HCEC 1CT (cell line): ENCODE measurements at places on chromosomes 2 and 18.

GRCh38 chr2:68357605-68358337, 7.3 kb upstream of the PLEK start:
- DNase-seq, result peak; percentile 68

GRCh38 chr18:44507729-44508325, 172.9 kb upstream of the SETBP1 start:
- DNase-seq, result no peak

DNA sequence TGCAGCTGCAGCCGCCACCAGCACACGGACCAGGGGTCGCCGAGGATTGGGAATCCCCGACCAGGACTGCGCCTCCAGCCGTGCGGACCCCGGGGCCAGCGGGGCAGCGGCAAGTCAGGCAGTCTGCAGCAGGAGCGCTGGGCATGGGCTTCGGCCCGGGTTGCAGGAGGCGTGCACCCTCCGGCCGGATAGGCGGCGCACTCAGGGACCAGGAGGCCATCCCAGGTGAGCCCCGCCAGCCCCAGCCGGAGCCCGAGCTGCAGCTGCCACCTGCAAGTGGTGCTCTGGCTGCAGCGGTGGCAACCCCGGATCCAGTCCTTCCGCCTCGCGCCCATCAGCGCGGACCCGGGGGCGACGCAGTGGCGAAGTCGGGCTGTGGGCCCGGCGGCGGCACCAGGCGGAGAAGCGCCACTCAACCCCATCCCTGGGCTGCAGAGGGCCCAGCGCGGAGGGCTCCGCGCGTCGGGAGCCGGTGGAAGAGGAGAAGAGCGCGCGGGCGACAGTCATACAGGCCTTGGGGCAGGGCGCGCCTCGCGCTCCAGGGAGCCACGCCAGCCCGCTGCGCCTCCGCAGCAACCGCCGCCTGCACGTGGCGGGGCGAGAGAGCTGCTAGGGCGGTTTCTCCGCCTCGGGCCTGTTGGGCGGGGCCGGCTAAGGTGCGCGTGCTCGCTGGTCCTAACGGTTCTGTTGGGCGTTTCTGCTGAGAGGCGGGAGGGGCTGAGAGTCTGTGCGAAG, 73.8 kb downstream of the RPIA start:
- no peak for DNase-seq

DNA sequence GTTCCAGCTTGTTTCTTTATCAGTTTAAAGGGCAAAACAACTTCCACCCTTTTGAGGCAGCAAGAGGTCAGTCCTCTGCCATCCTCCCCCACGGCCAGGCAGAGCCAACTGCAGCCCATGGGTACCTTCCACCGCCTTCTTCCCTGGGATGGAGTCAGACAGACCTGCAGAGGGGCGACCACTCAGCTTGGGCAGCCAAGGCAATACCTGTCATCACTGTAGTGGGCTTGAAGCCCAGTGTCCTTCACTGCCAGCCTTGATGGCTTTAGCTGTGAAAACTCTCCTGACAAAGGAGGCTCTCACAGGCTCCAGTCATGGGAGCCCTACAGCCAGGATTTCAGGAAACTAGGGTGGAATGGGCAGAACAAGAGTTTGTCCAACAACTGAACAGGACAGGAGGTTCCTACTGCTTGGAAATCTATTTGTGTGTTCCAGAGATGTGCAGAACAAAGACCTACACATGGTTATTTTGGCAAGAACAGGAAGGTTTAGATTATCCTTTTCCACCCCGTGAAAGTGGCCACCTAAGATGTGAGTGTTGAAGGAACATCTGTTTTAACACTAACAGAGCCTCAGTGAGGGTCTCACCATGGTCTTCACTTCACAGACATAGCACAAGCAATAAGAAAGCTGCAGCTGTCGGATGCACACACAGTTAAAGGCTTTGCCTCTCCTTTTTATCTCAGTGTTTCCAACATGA, 93.9 kb upstream of the RMDN2 start:
- no peak for DNase-seq

- DNase-seq, result no peak
Measured at GRCh38 chr2:204110338-204110741, 173.8 kb downstream of the ICOS start.

- peak; percentile 60 for DNase-seq
Measured at GRCh38 chr2:217085543-217085942, 225.7 kb upstream of the TNP1 start.

GRCh38 chr2:74887960-74888700, 54.2 kb downstream of the HK2 start:
- DNase-seq, result peak; percentile 57

DNA sequence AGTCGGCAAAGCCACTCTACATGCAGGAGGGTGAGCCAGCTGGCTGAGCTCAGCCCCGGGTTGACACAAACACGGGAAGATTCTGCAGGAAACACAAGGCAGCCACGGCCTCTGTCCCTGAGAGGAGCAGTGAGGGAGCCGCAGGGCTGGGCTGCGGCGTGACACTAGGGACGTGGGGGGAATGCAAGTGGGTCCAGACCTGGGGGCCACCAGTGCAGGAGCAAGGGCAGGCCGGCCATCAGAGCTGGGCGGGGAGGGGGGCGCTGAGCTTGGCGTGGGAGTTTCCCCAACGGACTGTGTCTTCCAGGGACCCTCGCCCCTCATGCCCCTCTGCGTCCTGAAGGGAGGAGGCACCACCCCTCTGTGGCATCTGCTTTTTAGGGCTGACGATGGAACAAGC, 12.0 kb upstream of the C1QL2 start:
- no peak for DNase-seq

DNA sequence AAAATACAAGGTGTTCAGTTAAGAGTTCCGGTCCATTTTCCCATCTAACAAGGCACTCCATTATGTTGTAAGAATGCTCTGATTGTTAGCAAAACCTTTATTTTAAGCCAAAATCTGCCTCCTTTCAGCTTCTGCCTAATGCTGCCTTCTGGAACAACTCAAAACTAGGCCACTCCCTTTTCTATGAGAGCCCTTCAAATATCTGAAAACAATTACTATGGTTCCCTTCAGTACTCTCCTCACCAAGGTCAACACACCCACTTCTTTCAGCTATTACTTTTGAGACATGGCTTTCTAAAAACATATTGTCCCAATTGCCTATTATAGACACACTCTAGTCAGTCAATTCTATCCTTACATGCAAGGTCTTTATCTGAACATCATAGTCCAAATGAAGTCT, 429.4 kb downstream of the ERBB4 start:
- no peak for DNase-seq

GRCh38 chr2:38301969-38302702, 74.9 kb downstream of the ATL2 start:
- DNase-seq, result no peak

DNA sequence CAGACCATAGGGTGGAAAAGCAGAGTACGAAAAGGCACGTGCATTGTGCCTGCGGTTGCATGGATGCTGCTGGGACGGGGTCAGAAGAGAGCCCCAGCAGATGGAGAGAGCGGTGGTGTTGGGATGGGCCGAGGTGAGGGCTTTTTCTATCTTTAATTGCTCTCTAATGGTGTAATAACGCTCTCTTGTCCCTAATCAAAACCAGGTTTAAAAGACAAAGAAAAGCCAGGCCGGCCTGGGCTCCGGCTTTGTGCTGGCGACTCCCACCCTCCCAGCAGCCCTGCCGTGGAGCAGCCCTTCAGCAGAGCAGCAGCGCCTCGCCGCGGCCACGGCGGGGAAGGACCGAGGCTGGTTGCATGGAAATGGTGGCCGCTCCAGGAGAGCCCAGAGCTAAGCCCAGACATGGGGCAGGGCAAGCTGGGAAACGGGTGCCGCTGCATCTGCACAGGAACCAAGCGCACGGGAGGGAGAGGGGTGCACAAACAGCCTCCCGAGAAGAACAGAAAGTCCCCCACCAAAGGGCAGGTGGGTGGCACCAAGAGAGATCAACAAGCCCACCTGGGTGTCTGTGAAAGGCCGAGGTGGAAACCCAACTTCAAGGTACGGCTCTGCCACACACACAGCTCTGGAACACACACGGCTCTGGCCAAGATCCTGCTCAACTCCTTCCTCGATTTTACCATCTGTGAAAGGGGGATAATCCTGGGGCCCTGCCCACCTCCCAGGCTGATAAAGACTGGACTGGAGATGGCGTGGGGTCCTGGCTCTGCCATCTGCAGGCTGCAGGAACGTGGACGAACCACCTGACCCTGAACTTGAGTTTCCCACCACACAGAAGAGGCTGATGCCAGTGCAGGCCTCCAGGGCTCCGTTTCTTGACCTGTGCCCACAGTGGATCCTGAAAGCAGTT, 15.0 kb downstream of the HS1BP3 start:
- DNase-seq, result peak; percentile 67

GRCh38 chr2:154670083-154670482, 28.4 kb upstream of the KCNJ3 start:
- DNase-seq, result no peak

GRCh38 chr2:240393831-240394410, 41.5 kb upstream of the GPC1 start:
- peak; percentile 38 for DNase-seq

DNA sequence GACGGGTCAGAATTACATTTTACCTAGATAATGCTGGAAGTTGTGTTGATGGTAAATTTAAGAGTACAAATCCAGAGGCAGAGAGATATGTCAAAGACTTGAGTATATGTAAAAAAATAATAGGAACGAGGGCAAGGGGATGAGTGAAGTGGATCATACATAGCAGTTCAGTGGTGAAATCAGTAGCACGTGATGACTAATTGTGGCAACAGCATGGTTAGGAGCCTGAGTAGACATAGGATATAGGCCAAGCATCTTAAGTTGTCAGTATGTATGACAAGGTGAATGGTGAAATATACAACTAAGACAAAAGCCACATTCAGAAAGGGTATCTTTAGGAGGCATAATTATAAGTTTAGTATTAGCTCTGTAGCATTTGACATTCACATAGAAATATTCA, 826.5 kb upstream of the PIK3C3 start:
- DNase-seq, result no peak

- no peak for DNase-seq
Measured at GRCh38 chr2:150889141-150889540, 372.5 kb downstream of the RBM43 start.

DNA sequence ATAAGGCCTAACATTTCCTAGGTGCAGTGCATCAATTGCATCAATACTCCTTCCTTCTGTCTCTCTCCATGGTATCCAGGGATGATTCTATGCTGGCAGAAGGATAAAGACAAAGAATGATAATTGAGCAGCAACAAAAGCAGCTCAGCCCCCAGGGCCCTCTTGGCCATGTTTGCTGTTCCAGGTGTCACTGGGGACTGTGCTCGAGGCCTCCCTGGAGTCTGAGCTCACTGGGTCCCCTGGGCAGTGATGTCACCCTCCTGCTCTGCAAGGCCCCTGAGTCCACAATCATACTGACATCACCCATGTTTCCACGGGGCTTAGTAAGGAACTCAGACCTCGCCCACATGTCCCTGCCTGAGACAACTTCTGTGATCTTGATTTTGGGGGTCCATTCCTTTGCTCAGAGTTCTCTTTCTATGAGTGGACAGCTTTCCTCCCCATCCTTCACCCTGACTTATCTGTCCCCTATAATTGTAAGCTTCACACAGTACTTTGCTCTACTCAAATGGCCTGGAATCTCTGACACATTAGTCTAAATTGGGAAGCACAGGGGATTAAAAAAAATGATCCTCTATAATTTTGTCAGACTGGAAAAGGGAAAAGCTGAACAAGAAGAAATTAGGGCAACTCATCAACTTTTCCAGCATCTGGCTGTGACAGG, 15.8 kb upstream of the EXOC6B start:
- DNase-seq, result no peak

DNA sequence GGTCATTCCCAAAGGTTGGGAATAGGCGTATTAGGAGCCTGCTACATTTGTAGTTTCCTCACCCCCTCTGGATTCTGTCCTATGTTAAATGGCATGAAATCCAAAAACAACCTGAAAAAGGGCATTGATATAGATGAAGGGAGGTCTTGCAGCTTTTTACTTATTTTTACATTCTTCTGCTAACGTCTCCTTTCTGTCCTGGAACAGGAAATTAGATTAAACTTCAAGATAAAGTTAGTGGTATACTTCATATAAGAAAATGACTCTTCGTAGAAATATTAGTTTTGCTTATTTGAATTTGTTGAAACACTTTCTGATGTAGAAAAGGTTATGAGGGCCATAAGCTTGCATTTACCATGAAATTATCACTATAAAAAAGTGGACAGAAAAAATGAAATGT, 694.5 kb downstream of the ADCYAP1 start:
- DNase-seq, result no peak

- DNase-seq, result no peak
Measured at GRCh38 chr2:220241423-220241822, 614.0 kb downstream of the SLC4A3 start.

DNA sequence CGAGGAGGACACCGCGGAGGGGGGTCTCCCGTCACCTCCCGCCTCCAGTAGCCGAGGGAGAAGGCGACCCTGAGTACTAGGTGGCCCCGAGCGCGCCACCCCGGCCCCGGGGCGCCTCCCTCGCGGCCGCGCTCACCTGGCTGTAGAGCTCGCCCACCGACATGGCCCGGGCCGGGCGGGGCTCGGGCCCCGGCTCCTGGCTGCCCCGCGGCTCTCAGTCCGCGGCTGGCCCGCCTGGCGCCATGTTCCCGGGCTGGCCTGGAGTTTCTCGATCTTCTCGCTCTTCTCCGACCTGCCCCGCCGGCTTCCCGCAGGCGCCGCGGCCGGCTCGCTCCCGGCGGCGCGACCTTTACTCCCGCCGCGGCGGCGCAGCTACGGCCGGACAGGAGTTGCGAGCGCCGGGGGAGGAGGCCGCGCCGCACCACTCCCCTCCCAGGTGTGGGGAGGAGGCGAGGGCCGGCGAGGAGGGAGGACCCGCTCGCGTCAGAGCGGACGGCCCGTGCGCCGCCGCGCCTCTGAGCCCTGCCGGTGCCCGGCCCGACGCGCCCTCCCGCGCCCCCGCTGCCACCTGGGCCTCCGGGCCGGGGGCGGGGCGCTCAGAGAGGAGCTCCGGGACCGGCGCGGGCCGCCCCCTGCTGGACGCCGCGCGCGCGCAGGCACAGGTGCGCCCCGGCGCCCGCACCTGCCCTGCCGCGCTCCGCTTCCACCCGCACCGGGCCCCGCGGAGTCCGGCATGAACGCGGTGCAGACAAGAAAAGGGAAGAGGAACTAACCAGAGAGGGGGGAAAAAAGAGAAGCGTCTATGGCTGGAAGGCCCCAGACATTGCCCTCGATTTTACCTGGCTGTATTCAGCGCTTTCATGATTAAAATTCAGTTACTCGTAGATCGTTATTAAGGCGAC, at the start of gene MYO5B:
Gene MYO5B, minus strand, starts transcription at position 517 of the 902 bp plus-strand sequence. Its CDS starts 354 bp downstream, at position 163.
- no peak for DNase-seq

GRCh38 chr2:18046558-18047212, 168.2 kb downstream of the KCNS3 start:
- DNase-seq, result peak; percentile 59

DNA sequence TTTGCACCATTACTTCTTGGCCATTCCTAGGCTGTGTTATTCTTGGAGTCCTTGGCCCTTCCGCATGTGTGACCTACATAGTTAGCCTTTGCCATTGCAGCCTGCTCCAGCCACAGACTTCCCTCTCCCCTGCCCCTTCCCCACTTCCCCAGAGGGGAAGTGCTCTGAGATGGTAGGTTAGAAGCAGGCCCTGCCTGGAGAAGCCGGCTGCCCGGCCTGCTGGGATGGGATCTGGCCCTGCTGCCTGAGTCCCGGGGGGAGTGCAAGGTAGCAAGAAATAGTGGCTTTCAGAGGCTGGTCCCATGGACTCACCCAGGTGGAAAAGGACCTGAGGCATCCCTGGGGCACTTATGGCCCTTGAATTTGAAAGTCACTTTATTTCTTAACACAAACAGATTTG, 28.4 kb upstream of the OTOF start:
- DNase-seq, result no peak

- no peak for DNase-seq
Measured at GRCh38 chr2:124649001-124649400, 623.9 kb downstream of the CNTNAP5 start.
